ENCODE measurements at places on chromosomes 1 and 21.

GRCh38 chr1:119702384-119702783 lies 9.3 kb upstream of the PHGDH start:
- DNase-seq = peak; percentile 95

GRCh38 chr1:231818337-231818736 lies 191.7 kb downstream of the DISC1 start:
- peak; percentile 27 for DNase-seq

DNA sequence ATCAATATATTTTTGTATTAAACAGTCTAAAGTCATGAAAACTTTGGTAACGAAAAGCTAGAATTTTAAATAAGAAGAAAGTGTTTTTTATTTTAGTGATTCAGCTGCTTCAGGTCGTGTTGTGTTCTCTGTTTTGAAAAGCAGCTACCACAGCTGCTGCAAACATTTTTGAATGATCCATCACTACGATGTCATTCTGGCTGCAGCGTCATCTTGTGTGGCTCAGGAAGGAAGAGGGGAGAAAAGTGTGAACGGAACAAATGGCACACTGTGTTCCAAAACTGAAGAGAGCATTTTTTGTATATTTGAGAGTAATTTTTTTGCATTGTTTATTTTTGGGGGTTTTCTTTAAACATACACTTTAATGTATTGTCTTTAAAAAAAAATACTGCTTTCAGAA lies 323.0 kb upstream of the ADGRL2 start:
- peak; percentile 45 for DNase-seq

GRCh38 chr1:176720838-176721237 lies 257.9 kb downstream of the PAPPA2 start:
- DNase-seq = peak; percentile 19

GRCh38 chr21:27047658-27048314 lies 80.9 kb upstream of the ADAMTS5 start:
- DNase-seq = peak; percentile 93

GRCh38 chr1:11272544-11272831 lies 510 bp upstream of the UBIAD1 start:
- DNase-seq = no peak

GRCh38 chr1:63318201-63318979 lies 4.0 kb upstream of the FOXD3 start:
- no peak for DNase-seq

DNA sequence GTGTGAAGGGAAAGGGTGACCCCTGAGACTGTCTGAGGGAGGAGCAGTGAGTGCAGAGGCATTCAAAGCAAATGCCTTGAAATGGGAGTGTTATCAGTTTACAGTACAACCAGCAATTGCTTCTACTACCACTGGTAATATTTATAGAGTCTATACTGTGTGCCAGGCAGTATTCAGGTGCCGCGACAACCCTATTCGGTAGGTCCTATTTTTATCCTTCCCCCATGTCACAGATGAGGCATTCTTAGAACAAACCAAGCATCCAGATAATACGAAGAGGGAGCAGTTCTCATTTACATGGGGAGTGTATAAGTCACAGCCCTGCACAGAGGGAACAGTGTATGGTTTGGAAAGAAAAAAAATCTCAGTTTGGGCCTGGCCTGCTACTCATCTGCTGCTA lies 18.3 kb downstream of the ROR1 start:
- DNase-seq = no peak

DNA sequence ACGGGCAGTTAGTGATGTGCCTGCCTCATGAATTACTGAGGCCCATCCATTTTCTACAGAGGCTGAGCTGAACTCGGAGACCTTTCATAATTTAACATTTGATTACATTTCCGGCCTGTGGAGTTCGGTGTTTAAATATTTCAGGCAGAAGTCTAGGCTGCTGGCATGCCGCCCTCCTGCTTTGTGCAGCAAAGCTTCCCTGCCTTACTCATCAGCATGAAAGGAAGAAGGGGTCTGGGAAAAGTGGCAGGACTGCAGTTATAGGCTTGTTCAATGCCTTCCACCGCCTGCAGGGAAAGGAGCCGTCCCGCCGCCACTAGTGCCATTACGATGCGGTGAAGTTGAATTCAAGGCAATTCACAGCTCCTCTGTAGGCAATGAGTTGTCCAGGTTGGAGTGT lies 527.9 kb downstream of the NPHP4 start:
- DNase-seq = no peak

DNA sequence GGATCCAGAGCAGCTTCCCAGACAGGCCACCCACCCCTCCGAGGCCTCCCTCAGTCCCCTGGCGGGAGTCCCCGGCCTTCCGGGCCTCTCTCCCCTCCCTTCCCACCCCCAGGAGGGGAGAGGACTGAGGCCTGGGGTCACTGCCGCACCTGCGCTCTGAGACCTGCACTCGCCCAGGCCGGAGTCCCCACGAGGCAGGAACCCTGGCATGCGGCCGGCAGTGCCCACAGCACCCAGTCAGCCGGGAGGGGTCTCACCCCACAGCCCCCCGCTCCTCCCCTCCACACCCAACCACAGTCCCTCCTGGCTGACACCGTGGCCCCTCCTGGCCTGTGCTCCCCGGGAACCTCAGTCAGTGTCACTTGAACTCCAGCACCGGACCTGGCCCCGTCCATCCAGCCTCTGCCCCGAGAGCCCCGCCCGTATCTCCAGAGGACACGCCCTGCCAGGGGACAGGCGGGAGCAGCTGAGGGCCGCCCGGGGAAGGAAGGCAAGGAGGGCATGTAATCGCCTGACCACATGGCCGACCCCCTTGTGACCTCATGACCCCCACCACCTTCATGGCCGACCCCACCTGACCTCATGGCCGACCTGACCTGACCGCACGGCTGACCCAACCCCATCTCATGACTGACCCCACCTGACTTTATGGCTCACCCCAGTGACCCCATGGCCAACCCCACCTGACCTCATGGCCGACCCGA lies 28.7 kb upstream of the TTLL10 start:
- DNase-seq = no peak

DNA sequence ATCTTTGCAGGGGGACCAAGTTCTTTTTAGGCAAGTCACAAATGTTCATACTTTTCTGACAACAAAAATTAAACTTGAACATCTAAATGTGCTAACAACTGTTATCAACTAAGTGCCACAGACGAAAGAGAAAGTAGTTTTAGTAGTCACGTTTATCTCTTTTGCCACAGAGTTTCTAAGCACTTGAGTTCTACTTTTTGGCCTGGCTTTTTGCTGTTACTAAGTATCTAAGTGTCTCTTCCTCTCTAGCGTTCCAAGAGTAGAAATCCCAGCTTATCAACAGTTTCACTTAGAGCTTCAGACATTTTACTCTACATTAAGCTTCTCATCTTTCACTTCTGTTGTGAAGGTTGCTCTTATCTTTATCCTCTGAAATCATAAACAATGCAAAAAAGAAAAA lies 34.2 kb downstream of the GATAD2B start:
- DNase-seq = no peak

DNA sequence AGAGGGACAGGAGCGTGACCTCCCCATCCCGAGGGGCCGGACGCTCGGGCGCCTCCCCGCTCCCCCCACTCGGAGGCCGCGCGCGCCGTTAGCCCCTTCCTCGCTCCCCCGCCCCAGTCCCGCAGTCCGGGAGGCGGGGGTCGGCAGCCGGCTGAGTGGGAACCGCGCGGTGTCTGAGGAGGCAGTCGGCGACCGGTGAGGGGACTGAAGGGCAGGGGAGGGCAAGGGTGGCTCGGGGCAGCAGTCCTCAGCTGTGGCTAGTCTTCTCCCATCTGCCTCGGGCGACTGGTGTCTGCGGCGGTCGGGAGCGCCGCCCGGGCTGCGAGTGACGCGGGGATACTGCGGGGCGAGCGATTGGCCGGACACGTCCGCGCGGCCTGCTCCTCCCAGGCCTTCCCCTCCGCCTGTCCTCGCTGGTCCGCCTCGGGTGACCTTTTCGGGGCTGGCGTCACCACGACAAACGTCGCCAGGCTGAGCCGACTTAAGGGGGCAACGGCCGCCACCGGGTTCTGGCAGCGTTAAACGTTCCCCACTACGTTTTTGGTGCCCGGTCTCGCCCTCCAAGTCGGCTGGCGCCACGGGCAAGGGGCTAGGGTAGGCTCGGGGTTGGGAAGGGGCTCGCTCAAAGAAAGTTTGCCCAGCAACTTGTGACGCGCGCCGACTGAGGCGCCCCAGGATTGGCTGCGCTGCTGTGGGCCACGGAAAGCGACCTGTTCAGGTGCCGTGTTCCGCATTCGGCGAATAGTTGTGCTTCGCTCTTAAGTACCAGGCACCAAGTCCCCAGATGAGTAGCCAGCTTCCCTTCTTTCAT lies 538 bp downstream of the ZNF672 start:
- DNase-seq = peak; percentile 82

DNA sequence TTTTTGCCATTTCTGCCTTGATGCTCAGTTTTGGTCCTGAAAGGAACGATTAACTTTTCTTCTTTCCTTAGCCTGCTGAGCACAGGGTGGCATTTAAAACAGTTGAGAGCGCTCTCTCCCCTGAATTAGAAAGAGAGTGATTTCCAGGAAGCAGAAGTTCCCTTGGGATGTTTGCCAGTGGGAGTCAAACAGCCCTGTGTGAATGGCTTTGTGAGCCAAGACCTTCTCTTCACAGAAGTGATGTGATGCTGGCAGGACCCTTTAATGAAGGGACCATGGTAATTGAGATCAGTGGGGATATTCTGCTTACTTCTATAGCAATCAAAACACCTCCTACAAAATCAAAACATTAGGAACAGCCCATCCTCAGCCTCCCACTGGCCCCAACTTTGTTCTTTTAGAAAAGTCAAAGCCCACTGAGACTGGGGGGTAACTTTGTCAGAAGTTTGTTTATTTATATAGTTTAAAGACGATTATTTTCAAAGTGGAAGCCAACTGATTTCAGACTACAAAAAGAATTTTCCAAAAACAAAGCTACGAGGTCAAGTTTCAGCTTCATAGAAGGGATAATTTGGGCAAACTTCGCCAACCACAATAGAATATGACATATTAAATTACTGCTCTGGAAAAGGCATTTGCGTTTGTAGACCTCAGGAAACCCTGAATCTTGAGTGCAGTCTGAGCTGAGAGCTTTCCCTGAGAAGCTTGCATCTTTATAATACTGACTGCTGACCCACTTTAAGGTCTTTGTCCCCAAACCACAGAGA lies 122.7 kb downstream of the GABPA start:
- DNase-seq = no peak

- DNase-seq = no peak
Measured at GRCh38 chr1:160853014-160853413, 9.7 kb downstream of the CD244 start.

DNA sequence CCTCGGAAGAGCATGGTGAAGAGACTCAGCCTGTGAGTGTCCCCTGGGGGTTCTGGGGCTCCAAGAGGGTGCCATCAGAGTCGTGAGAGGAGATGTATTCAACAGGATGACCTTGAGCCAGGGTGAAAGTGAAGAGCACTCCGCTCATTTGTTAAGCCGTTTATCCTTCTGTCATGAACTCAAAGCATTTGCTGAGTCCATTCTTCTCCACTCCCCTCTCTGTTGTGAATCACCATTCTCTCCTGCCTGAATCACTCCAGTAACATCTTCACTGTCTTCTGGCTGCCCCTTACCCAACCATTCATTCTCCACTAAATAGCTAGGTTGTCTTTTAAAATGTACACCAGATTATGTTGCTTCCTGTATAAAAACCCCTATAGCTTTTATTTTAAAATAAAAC lies 102.2 kb downstream of the RGL1 start:
- peak; percentile 65 for DNase-seq

GRCh38 chr1:52590266-52590665 lies 11.9 kb upstream of the GPX7 start:
- DNase-seq = no peak

- DNase-seq = no peak
Measured at GRCh38 chr1:10658396-10659066, 137.9 kb downstream of the CASZ1 start.

DNA sequence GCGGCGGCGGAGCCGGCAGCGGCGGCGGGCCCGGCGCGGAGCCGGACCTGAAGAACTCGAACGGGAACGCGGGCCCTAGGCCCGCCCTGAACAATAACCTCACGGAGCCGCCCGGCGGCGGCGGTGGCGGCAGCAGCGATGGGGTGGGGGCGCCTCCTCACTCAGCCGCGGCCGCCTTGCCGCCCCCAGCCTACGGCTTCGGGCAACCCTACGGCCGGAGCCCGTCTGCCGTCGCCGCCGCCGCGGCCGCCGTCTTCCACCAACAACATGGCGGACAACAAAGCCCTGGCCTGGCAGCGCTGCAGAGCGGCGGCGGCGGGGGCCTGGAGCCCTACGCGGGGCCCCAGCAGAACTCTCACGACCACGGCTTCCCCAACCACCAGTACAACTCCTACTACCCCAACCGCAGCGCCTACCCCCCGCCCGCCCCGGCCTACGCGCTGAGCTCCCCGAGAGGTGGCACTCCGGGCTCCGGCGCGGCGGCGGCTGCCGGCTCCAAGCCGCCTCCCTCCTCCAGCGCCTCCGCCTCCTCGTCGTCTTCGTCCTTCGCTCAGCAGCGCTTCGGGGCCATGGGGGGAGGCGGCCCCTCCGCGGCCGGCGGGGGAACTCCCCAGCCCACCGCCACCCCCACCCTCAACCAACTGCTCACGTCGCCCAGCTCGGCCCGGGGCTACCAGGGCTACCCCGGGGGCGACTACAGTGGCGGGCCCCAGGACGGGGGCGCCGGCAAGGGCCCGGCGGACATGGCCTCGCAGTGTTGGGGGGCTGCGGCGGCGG lies 1.0 kb downstream of the ARID1A start:
- DNase-seq = no peak

DNA sequence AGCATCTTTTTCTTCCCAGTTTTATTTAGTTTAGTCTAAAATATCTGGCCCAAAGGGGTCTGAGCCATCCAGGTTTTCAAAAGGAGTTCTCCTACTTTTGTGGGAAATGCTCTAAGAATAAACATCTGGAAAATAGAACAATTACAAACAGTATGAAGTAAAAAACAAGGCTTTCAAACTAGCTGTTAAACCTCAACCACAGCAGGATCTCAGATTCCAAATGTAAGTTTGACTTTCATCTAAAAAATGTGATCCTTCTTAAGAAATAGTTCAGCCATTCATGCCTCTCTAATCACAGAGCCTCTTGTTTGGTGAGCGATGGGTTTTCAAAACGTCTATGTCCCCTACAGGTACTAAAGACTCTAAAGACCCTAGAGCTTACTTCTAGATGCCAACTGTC lies 413.5 kb downstream of the DUSP10 start:
- no peak for DNase-seq

GRCh38 chr1:63641615-63642014 lies 48.4 kb downstream of the PGM1 start:
- DNase-seq = no peak

DNA sequence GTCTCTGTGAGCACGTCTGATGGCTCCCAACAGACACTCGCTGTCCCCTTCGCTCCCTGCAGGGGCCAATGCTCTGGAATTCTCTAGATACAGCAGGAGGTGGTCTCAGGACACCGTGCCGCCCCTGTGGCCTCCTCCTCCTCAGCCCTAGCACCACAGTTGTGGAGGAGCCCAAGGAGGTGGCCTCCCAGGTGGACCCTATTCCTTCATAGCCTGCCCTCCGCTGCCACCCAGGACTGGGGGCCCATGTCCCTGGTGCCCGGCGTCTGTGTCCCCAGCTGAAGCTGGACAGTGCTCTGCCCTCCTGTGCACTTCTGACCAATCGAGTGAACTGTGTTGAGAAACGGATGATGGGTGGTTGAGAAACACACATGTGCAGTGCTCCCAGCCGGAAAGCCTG lies 149.8 kb upstream of the ARHGEF16 start:
- no peak for DNase-seq

- DNase-seq = no peak
Measured at GRCh38 chr1:175563236-175563895, 180.0 kb downstream of the TNR start.
